Activated CD4-positive, alpha-beta memory T cell treated with anti-CD3 and anti-CD28 coated beads for 36 hours (primary cell): ENCODE measurements at places on chromosomes 2 and 18. TPM values are rescaled to one million over a fixed set of nuclear protein-coding genes. Genes with fewer than 3 reads are reported as not detected.

CKAP2L gene
- total RNA-seq: 46.1 TPM

CPLX4 gene
- not detected for total RNA-seq

GRP gene
- total RNA-seq: not detected

TET3 gene
- total RNA-seq: 11.8 TPM

TMEM37 gene
- not detected for total RNA-seq

CCDC85A gene
- not detected for total RNA-seq

KCNK3 gene
- not detected for total RNA-seq

IL1R1 gene
- total RNA-seq: 20.3 TPM
